ENCODE measurements at places on chromosomes 1 and 21. TPM values are rescaled to one million over a fixed set of nuclear protein-coding genes. Genes with fewer than 3 reads are reported as not detected.

- no peak overlapping the region for H3K4me3 ChIP-seq
- no peak for DNase-seq
Observed at GRCh38 chr1:57281324-57281723, 142.5 kb downstream of the DAB1 start.

- peaks cover 31% of the 10 kb centered on the region for H3K36me3 ChIP-seq
- H3K4me3 ChIP-seq: peak overlapping the region; percentile 60
- no peaks in the 10 kb centered on the region for H3K27me3 ChIP-seq
- DNase-seq: no peak
- peak overlapping the region; percentile 99 for H3K27ac ChIP-seq
- H3K4me1 ChIP-seq: peaks cover 90% of the 10 kb centered on the region
Observed at GRCh38 chr1:89606227-89606980, 26.5 kb upstream of the LRRC8C start.

- H3K27me3 ChIP-seq: peaks cover 8% of the 10 kb centered on the region
- DNase-seq: no peak
- H3K27ac ChIP-seq: no peak overlapping the region
- peaks cover 13% of the 10 kb centered on the region for H3K4me1 ChIP-seq
Observed at GRCh38 chr21:24424776-24425175, 1182.5 kb downstream of the MRPL39 start.

DNA sequence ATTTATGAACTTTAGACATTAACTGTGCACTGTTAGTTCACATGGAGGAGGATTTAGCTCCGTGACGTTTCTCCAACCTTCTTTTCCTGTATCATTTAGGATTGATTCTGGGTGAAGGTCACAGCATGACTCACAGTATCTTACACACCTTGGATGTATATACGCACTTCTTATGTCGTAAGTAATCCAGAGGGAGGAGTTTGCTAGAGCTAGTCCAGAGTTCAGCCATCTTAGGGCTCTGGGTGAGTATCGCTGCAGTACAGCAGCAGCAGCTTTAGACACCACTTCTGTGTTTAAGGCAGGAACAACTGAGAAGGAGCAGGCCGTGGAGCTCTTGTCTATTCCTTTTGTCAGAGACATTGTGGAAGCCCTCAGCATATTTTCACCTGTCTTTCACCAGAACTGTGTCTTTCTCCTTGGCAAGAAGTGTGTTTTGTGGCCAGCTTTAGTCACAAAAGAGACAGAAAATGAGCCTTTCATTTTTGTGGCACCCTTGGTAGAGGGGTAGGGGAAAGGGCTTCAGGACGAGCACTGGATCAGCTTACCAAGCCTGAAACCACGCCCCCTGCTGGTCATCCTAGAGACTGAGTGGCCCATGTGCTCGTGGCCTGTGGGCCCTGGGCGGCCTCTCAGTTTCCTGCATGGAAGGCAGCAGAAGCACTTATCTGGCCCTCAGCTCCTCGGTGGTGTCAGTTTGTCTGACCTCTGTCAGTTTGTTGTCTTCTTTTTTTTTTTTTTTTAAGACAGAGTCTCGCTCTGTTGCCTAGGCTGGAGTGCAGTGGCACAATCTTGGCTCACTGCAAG is 64.0 kb downstream of the ADARB1 start:
- H3K4me1 ChIP-seq: peaks cover 8% of the 10 kb centered on the region
- H3K27me3 ChIP-seq: no peaks in the 10 kb centered on the region
- DNase-seq: peak; percentile 53

DNA sequence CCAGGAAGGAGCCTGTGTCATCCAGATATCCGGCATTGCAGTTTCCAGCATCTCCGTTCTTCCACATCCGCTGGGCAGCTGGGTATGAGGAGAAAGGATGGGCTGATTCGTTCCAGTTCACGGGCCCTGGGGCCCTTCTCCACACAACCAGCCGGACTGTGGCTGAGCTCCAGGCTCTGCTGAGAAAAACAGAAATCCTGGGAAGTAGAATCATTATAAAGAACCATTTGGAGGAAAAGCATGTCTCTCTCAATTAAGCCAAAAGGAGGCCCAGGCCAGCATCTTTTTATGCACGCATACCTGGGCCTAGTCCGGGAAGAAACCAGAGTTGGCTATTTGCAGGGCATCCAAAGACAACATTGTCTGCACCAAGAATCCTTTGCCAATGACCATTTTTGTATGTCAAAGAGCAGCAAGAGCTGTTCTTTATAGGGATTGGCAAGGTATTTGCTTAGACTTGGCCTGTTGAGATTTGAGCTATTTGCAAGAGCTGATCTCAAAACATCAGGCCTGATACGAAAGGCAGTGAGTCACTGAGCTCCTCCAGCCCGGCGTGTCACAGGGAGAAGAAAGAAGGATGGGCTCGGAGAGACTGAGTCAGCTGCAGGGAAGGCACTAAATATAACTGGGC is 84.9 kb upstream of the ARHGEF16 start:
- H3K27me3 ChIP-seq: peaks cover 2% of the 10 kb centered on the region
- H3K36me3 ChIP-seq: no peaks in the 10 kb centered on the region

DNA sequence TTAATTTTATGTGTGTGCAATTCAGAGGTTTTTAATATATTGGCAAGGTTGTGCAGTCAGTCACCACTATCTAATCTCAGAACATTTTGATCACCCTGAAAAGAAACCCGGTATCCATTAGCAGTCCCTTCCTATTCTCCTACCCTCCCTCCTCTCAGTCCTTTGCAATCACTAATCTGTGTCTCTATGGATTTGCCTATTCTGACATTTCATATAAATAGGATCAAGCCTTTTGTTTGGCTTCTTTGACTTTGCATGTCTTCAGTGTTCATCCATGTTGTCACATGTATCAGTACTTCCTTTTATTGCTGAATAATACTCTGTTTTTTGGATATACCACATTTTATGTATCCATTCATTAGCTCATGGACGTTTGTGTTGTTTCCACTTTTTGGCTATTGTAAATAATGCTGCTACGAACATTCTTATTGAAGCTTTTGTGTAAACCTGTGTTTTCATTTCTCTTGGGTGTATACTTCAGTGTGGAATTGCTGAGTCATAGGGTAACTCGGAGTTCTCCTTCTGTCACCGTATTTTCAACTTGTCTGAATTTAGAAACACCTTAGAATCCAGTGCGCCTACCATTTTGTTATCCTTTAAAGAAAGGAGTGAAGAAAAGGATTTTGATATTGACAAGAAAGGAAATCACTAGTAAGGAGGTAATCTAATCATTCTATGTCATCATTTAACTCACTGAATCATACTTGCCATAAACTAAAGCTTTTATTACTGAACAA is 3.4 kb downstream of the CEP85 start:
- peak overlapping the region; percentile 45 for H3K4me3 ChIP-seq
- no peak for DNase-seq
- H3K27ac ChIP-seq: peak overlapping the region; percentile 56
- H3K27me3 ChIP-seq: no peaks in the 10 kb centered on the region
- peaks cover 38% of the 10 kb centered on the region for H3K4me1 ChIP-seq
- peaks cover 34% of the 10 kb centered on the region for H3K36me3 ChIP-seq

PDZK1 gene
- not detected for total RNA-seq

C1orf185 gene
- not detected for total RNA-seq

All from activated T-helper 2 cell treated with anti-CD3 and anti-CD28 coated beads, Interferon-gamma antibody, Interleukin-2, Interleukin-4, amounts not matched to agents 10 μg/mL and 5 μg/mL and 100 μg/mL, durations not matched to agents 14 hours and 24 hours and 36 hours (primary cell).